Cortex of kidney (tissue), 1 donor: ENCODE measurements at places on chromosomes 5 and 9.

DNA sequence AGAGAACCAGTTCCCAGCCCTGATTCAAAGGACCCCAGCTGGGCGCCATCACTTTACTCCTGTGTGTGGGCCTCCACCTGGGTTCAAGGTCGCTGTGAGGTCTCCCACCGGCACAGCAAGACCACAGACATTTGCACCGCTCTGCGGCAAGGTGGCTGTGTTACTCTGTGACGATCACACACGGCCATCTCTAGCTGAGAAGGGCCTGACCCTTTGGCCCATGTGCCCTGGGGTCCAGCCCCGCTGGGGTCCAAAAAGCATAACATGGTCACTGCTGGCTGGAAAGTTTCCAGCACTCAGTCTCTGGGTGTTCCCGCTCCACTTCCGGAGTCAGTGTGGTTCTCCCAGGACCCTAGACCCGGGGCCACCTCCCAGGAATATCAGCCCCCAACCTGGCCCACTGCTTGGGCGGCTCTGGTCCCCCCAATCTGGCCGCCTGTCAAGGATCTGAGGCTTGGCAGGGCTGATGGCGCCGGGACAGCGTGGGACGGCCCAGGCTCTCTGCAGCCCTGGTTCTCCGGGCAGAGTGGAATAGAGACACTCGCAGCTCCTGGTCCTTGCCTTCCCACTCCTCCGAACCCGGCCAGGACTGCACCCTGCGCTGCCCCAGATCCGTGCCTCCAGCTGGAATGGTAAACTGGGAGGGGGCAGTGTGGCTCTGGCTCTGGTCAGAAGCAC is 3.9 kb upstream of the LMX1B start:
- DNase-seq: no peak

DNA sequence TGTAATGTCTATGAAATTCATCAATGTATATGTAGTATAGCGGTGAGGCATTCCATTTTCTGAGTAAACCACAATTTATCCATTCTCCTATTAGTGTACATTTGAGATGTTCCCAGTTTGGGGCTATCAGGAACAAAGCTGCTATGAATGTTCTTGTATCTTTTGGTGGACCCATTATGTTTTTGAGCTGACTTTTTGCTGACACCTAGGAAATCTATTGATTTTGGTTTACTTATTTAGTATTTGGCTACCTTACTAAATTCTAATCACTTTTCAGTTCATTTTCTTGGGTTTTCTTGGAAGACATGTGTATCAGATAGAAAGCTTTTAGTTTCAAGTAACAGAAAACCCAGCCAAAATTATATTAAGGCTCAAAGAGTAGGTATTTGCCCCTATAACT is 13.7 kb downstream of the NSG2 start:
- no peak for DNase-seq

DNA sequence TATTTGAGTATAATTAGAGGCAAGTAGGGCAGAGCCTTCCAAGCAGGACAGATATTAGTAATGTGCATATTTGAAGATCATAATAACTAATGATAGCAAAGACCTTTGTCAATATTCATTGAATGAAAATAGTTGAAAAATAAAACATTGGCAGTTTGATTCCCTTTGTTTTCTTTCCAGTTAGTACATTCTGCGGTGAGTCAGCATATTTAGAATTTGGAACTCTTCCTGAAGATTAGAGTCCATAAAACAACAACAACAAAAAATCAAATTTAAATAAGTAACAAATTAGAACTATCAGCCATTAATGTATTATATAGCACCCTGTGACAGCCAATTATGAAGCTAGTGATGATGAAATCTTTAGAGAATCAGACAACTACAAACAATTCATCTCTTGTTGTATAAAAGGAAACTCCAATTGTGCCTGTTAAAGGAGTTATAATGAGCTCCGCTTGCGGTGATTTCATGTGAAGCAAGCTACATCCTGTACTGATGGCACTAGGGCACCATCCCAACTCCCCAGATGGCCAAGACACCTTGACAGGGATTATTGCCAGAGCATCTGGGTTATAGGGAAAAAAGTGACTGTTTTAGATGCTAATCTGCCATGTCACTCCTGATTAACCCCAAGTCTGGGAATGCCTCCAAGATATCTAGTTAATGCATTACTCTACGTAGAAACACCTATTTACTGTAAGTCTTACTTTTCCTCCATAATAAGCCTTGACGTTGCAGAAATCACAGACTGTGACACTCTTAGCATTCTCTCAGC is 6.8 kb downstream of the IFNA8 start:
- no peak for DNase-seq

- DNase-seq: no peak
Observed at GRCh38 chr9:116000748-116001329, 152.8 kb upstream of the PAPPA start.

- DNase-seq: no peak
Observed at GRCh38 chr9:130658893-130659698, 5.3 kb upstream of the PRDM12 start.

DNA sequence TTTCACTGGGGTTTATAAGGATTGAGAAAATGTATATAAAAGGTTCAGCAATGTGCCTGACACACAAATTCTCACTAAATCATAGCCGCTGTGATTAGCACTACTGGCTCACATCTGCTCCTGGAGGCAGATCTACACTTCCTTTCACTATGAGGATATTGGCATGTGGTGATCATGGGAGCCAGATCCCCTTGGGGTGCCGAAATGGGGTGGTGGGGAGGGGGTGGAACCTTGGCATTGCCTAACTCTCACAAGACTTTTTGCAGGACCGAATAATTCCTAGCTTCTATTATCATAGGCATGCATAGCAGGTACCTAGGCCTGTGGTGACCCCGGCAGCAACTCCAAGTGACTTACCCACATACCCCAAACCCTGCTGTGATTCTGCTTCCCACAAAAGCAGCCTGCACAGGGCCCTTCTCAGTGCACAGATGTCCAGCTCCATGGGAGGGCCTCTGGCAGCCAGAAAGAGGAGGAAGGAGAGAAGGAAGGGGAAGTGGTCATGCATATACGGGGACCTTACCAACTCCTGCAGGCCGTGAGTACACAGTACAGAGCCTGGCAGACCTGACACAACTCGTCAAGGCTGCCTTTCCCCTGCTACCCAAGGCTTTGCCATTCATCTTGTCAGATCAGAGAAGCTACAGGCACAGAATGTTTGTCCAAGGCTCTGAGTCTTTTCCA is 61.3 kb upstream of the IQGAP2 start:
- DNase-seq: no peak

GRCh38 chr9:6711403-6711802 is 46.4 kb upstream of the KDM4C start:
- DNase-seq: no peak

DNA sequence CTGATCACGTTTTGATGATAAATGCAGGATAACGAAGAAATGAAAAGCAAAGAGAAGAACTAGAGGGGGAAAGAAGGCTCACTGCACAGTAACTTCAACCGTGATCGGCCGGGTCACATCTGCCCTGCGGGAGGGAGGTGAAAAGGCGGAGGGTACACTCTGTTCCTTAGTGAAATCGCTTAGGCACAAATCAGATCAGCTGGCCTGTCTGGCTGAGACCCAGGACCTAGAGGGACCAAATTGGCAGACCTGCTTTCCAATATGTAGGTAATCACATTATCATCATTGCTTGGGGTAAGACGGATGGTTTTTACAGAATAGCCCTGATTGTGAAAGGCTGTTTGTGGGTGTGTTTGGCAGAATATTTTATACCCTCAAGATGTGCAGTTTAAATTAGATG is 82.2 kb downstream of the SLC28A3 start:
- DNase-seq: no peak

DNA sequence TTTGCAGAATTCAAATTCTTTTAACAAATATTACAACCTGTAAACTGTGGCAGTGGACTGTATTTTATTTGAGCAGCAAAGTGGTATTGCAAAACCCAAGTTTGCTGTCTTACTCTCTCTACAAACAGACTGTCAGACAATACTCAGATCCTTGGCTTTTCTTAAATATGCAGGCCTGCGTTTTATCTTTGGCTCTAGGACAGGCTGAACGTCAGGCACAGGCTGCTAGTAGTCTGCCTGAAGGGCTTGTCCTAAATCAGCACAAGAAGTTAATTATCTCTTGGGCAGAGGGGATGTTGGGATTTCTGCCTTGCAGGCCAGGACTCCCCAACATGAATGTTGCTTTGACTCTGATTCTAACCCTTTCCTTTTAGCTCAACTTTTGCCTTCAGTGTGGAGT is 147.5 kb downstream of the SLIT3 start:
- DNase-seq: no peak
